ENCODE measurements at places on chromosomes 6 and 20.

DNA sequence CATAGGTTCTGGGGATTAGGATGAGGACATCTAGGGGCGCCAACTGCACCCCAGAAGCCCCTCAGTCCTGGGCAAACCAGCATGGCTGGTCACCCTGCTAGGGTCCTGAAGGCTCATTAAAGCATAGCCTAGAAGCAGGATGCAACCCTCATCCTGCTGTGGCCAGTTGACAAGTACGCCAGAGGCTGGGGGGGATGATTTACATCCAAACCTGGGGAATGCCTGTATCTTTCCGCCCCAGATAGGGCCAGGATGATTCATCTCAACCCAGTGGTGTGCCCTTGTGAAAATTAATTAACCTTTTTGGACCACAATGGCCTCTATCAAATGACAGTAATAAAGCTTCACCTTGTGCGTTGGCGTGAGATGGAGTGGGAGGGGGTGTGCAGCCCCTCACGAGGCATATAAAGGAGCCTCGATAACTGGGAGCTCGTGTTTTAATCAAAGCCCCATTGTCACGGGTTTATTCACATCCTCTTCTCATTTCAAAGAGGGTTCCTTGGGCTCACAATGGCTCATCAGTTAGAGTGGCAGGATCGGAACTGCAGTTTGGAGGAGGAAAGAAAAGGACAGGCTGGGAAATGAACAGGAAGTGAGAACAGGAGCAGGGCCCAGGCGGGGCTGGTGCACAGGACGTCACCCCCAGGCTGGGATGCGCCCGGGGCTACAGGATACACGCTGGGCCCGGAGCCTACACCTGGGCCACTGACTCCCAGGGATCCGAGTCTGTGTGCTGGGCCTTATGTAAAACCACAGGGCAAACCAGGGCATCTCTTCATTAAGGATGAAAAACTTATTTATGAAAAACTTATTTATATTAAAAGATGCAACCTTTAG, 121.8 kb upstream of the PHACTR3 start:
- no peak for DNase-seq

DNA sequence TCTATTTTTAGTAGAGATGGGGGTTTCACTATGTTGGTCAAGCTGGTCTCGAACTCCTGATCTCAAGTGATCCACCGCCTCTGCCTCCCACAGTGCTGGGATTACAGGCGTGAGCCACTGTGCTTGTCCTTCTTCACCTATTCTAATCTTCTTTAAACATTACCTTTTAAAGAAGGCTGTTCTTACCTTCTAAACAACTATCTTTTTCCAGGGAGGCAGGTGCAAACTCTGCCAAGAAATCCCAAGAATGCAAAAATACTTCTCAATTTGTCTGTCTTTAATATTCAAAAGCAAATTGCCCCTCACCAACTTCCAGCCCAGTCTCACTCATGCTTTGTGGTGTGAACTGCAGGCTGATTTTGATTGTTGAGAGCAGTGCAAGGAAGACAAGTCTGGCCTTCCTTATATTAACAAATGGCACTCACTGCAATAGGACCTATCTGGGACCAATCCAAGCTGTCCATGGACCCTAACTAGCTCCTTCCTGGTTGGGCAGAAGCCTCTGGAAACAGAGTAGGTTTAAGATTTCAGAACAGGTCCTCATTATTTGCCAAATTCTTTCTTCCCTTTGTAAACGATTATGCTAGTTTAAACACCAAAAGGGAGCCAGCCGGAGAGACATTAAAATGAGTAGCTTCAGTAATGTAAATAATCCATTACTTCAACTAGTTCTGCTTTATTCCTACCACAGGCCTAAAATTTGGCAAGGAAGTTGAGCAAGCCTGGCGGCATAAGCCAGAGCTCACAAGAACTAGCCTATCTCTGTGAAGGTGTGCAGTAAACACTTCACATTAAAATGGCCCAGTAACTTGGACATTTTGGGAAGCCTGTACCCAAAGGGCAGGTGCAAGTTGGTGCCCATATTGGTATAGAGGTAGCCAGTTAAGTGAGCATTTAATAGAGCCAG, 1.6 kb downstream of the SCAND1 start:
- DNase-seq: peak; percentile 9

DNA sequence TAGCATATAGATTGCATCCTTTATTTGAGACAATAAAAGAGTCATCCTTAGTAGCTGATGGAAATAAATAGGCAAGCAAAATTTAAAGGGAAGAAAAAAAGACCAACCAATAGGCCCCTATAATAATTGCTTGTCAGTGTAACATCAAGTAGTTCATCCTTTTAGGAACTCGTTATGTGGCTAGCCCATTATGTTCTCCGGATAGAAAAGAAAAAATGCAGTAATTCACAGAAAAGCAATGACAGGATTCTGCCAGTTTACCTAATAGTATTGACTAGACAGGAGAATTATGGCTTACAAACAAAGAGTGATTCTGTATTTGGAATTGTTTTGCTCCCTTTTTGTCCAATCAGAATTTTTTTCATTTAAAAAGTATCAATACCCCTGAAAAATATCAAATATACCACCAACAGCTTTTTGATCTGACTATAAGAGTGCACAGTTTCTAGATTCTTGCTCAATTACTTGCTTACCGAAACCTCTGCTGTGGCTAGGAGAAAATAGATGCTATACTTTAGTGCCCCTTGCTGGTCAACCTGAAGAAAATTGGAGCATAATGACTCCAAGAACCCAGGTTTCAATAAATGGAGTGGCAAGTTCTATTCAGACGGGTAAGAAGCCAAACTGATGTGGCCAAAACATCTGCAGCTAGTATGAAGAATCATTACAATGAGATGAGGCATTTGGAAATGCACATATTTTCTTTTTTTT, 91.5 kb upstream of the SASH1 start:
- no peak for DNase-seq

GRCh38 chr6:166221040-166221439, 53.4 kb upstream of the TBXT start:
- no peak for DNase-seq

DNA sequence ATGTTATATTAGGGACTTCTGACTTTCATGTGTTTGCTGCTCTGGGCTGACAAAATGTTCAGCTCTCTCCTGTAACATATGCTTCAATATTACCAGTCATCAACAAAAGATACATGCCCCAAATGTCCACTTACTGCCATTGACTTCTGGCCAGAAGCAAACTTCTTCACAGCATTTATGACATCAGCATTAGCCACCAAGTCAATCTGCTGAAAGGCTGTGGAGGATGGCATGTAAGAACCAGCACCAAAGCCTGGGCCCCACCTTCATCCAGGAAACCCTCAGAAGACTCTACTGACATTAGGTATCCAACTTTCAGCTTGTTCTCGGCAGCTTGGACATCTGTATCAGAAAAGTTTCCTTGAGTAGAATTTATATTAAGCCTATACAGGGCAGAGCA, 595.5 kb downstream of the COL12A1 start:
- DNase-seq: no peak

GRCh38 chr6:157773248-157773773, 49.7 kb upstream of the SNX9 start:
- no peak for DNase-seq

DNA sequence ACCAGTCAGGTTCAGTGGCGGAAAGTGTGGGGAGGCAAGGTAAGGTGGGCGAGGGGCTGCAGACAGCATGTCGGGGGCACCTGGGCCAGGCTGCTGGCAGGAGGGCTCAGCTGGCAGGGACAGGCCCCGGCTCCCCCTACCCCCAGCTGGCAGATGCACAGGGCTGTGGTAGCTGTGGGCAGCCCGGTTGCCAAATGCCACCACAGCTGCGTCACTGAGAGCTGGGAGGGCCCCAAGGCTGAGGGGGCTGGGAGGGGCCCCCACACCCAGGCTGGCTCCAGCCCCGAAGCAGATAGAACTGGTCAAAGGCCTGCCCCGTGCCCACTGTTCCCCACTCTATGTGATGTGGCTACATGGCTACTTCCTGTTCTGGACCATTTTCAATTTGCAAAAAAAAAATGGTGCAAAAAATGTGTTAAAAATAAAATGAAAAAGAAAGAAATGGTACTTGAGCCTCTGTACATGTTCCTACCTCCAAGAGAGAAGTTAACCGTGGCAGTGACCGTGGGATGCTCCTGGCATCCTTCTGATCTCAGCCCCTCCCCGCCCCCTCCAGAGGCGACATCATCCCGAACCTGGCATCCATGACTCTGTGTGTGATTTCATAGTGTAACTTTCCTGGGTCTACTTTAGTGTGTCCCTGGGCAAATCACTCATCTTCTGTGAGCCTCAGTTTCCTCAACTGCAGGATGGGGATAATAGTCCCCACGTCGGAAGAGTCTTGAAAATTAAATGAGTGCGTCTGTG, 64.4 kb downstream of the UBE2V1 start:
- no peak for DNase-seq

GRCh38 chr6:26598267-26598666, 1.5 kb downstream of the ABT1 start:
- no peak for DNase-seq

Measured in NCI-H345 (cell line).